ENCODE measurements at places on chromosomes 4 and X. TPM values are rescaled to one million over a fixed set of nuclear protein-coding genes. Genes with fewer than 3 reads are reported as not detected.

- DNase-seq, result no peak
Observed at GRCh38 chr4:165410214-165410613, 31.4 kb downstream of the CPE start.

GRCh38 chr4:55184600-55185523 lies 59.5 kb upstream of the KDR start:
- DNase-seq, result peak; percentile 68

DNA sequence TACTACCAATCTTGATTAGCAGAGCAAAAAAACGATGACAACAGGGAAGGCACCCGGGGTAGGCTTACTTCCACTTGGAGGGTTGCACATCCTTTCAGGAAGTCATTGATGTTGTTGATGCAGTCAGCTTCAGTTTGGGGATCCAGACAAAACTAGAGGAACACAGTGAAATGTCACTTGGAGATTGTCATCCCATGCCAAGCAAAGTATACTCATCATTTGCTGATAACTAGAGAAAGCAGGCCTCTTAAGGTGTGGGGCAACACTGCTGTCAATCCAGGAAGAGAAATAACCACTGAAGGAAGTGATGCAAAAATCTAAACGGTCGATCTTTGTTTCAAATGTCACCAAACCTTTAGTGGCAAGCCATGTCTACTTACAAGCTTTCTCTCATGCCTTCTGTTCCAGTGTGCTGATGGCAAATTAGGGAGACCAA lies 1.4 kb downstream of the ARHGEF6 start:
- DNase-seq, result no peak

DNA sequence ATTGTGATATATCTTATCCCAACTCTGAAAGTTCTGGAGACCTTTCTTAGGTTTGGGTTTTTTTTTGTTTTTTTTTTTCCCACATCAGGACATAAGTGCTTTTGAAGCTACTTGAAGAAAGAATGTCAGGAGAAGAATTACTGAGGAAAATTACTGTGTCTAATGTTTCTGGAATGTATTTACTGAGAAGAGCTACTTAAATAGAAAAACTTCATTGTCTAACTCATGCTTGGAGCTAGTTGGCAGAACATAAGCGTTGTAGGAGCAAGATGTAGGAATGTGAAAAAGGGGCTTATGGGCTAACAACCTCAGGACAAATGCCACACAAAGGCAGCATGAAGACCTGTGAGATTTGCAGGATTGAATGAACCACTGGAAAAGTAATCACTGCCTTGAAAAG lies 166.6 kb upstream of the GLRA2 start:
- DNase-seq, result no peak

DNA sequence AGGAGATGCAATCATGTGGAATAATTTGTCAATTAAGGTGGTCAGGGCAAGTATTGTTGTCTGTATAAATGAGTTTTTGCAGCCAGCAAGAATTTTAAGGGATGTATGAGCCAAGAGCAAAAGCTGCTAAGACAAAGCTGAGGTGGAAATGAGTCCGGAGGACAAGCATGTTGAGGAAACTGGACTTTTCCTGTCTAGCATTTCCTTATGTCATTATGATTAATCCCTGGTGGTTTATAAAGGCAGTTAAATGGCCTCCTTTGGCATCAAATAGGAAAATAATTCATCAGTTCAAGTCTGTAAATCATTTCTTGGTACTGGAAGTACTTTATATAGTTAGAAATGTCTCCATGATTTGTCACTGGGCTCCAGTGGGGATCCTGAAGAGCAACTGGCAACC lies 61.6 kb upstream of the TEX13A start:
- no peak for DNase-seq

DNA sequence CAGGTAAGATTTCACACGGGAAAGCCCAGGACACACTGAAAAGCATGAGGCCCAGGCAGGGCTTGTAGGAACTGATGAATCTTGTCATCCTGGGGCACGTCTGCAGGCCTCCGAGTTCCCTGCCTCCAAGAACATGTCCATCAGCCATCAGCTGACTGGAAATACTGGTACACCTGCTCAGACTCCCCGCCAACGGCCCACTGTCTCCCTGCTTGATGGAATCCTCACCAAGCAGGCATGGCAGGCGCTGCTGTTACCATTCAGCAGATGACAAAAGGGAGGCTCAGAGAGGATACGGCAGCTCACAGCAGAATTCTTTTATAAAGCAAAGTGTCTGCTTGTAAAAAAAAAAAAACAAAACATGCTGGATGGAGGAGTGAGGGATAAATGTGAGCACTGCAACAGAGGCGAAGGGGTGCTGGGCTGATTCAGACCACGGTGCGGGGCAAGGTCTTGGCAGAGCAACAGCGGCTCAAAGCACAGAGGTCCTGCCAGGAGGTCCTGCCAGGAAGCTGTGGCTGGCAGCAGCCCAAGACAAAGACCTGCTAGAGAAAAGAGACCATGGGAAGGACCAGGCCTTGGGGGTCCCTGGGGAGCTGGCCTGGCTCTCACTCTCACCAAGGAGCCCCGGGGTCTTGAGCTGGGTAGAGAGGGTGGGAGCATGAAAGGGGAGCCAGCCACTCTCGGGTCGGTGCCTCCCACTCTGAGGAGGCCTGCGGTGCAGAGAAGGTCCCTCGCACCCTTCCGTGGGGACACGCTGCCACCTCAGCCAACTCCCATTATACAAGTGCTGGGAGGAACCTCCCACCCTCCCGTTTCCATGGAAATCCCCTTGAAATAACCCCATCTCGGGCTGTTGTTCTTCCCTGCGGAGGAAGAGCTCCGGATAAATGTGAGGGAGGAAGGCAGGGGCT lies 25.6 kb downstream of the PPP2R2C start:
- DNase-seq, result no peak

DNA sequence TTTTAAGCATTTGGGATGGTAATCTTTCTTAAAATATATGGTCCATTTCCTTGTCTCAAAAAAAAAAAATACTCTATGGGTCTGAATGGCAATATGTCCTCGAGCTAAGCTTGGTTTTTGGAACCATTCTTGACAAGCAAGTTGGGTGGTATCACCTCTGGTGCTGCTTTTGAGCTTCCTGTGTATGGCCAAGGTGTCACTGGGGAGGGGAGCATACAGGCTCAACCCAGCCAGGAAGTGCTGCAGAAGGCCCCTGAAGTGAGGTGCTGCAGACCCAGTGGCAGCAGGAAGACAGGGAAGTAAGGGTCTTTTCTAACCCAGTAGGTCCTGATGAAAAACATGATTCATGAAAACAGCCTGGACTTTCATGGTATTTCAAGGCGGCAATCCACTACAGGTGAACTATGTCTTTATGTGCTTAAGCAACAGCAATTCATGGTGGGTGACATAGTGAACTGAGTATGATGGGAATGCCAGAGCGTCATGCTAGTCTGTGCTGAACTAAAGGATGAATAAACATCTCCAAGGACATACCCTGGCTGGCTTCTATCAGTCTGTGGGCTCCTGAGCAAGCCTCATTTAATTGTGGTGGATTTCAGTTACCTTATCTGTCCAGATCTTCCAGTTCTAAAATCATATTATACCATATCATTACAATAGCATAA lies 15.1 kb downstream of the TRAPPC2 start:
- DNase-seq, result no peak

GRCh38 chr4:146132445-146132844 lies 43.1 kb upstream of the LSM6 start:
- DNase-seq, result no peak

GRCh38 chr4:182504463-182504862 lies 261.3 kb downstream of the TENM3 start:
- DNase-seq, result no peak

- no peak for DNase-seq
Observed at GRCh38 chr4:20445933-20446723, 194.4 kb downstream of the SLIT2 start.

DNA sequence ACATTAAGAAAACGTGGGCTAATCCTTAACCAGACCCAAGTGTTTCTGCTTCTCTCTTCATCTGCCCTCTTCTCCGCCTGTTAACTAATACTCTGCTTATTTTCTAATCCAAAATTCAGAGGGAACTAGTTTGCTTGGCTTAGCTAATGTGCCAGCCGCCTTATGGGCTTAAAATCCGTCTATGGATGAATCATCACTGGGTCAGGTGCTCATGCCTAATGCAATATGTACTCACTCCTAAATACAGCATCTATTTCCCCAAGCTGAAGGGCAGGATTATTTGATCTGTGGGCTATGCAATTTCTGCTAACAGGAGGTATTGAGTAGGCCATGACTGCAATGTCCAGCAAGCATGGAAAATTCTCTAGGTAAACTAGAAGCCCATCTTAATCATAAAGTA lies 12.4 kb downstream of the DYNLT3 start:
- DNase-seq, result no peak

USP17L20 gene
- total RNA-seq, result not detected

EREG gene
- total RNA-seq, result not detected

SYTL5 gene
- 0.15 TPM for total RNA-seq

CCDC120 gene
- 15.7 TPM for total RNA-seq

TEX13B gene
- total RNA-seq, result 0.42 TPM

Measured in H9 (cell line).